ENCODE measurements at places on chromosomes 13 and 19. TPM values are rescaled to one million over a fixed set of nuclear protein-coding genes. Genes with fewer than 3 reads are reported as not detected.

CADM4 gene
- total RNA-seq = 1.2 TPM

C13orf46 gene
- 0.15 TPM for total RNA-seq

FAM98C gene
- 14.0 TPM for total RNA-seq

KASH5 gene
- not detected for total RNA-seq

KANK2 gene
- total RNA-seq = 538 TPM

ZNF99 gene
- total RNA-seq = not detected

ZNF497 gene
- total RNA-seq = 0.29 TPM

OR7D2 gene
- total RNA-seq = not detected

DACT3 gene
- 8.4 TPM for total RNA-seq

KIR2DL3 gene
- total RNA-seq = not detected

LILRA1 gene
- total RNA-seq = not detected

ERICH4 gene
- not detected for total RNA-seq

UBE2M gene
- 21.6 TPM for total RNA-seq

LHB gene
- total RNA-seq = not detected

GSX1 gene
- not detected for total RNA-seq

WBP4 gene
- 4.4 TPM for total RNA-seq

ZNF560 gene
- total RNA-seq = not detected

IL17D gene
- total RNA-seq = 5.8 TPM

GPR12 gene
- not detected for total RNA-seq

NXNL1 gene
- not detected for total RNA-seq

YIPF2 gene
- 63.0 TPM for total RNA-seq

CDC42EP5 gene
- 75.9 TPM for total RNA-seq

PSG3 gene
- total RNA-seq = not detected

MEIOSIN gene
- not detected for total RNA-seq

ARL11 gene
- total RNA-seq = not detected

APBA3 gene
- 33.3 TPM for total RNA-seq

GPR183 gene
- total RNA-seq = not detected

KIR3DL2 gene
- not detected for total RNA-seq

DACH1 gene
- 0.39 TPM for total RNA-seq

TPP2 gene
- 33.1 TPM for total RNA-seq

C19orf85 gene
- not detected for total RNA-seq

C19orf38 gene
- 0.78 TPM for total RNA-seq

IL4I1 gene
- total RNA-seq = not detected

ADGRE3 gene
- total RNA-seq = not detected

COL4A2 gene
- total RNA-seq = 817 TPM

ADAMTSL5 gene
- 4.7 TPM for total RNA-seq

EHD2 gene
- 398 TPM for total RNA-seq

CEACAM21 gene
- total RNA-seq = not detected

FXYD7 gene
- not detected for total RNA-seq

LGALS7 gene
- total RNA-seq = not detected

PALM gene
- total RNA-seq = 55.6 TPM

All from cardiac ventricle fibroblast (primary cell).